ENCODE measurements at places on chromosomes 1 and 21.

DNA sequence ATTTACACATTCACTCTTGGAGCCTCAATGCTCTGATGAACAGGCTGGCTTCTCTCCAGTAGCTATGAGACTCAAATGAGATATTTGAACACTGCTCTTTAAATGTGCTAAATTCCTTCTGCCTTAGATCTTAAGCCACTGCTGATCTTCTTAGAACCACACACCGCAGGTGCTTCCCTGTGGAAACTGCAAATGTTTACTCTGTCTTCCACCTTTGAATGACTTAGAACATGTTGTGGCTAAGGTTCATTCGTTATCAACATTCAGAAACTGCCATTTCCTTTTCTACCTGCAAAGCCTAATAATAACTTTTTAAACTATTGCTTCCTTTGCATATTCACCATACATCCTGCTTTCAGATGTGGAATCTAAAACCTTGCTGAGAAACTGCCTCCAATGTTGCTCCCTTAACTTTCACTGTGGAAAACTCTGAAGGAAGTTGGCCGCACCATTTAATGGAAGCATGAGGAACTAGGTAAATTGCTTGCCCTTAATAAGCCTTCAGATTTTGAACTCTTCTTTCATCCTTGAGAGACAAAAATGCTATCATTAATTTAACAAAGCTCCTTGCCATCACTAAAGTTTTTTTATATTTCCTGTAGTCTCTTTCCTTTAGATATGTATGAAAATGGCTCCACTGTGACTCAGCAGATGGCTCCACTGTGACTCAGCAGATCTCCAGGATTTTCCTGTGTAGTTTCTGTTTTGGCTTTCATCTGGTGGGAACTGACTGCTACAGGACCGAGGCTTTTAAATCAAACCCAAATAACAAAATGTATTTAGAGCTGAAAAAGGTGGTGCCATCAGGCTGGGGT, 143.8 kb downstream of the TNFSF18 start:
- DNase-seq: no peak
- no peak overlapping the region for H3K27ac ChIP-seq
- H3K36me3 ChIP-seq: no peaks in the 10 kb centered on the region
- H3K4me1 ChIP-seq: peaks cover 9% of the 10 kb centered on the region
- H3K27me3 ChIP-seq: no peaks in the 10 kb centered on the region
- no peak overlapping the region for H3K4me3 ChIP-seq

DNA sequence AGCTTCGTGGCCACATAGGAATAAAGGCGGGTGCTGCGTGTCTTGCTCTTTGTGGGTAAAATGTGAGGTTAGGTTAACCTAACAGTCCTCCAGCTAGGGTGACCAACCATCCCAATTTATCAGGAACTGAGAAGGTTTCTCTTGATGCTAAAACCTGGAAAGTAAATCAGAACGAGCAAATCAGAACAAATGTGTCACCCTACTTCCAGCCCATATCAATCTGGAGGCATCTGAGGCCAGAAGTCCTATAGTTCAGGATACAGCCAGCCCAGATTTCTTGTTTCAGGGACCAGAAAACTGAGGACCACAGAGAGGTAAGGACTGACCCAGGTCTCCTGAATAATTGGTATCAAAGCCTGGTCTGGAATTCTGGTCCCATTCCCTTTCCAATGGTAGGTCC, 3.1 kb upstream of the IFFO2 start:
- peaks cover 29% of the 10 kb centered on the region for H3K4me1 ChIP-seq
- DNase-seq: no peak
- H3K27me3 ChIP-seq: no peaks in the 10 kb centered on the region
- no peak overlapping the region for H3K27ac ChIP-seq
- no peak overlapping the region for H3K4me3 ChIP-seq

DNA sequence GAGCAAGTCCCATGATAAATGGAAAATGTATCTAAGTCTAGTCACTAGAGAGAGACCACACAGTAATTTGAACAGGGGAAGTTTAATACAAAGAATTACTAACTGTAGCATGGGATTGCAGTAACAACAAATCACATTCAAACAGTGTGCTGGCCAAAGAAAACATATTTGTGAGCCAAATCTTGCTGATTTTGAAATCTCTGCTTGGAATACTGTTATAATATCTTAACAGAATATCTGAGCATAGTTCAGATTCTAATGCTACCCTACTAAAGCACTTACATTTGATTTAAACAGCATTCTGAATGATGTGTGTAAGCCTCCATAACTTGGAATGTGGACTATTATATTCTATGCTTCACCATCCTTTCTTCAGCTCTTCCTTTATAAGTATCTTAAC, 270.0 kb upstream of the BRINP3 start:
- no peak overlapping the region for H3K4me3 ChIP-seq
- H3K4me1 ChIP-seq: no peaks in the 10 kb centered on the region
- no peak for DNase-seq
- H3K36me3 ChIP-seq: no peaks in the 10 kb centered on the region
- H3K27ac ChIP-seq: no peak overlapping the region
- no peaks in the 10 kb centered on the region for H3K27me3 ChIP-seq

- H3K27ac ChIP-seq: no peak overlapping the region
- H3K4me1 ChIP-seq: peaks cover 37% of the 10 kb centered on the region
- no peak for DNase-seq
- H3K4me3 ChIP-seq: no peak overlapping the region
- H3K27me3 ChIP-seq: no peaks in the 10 kb centered on the region
Measured at GRCh38 chr1:20183035-20183434, 2.9 kb upstream of the UBXN10 start.

DNA sequence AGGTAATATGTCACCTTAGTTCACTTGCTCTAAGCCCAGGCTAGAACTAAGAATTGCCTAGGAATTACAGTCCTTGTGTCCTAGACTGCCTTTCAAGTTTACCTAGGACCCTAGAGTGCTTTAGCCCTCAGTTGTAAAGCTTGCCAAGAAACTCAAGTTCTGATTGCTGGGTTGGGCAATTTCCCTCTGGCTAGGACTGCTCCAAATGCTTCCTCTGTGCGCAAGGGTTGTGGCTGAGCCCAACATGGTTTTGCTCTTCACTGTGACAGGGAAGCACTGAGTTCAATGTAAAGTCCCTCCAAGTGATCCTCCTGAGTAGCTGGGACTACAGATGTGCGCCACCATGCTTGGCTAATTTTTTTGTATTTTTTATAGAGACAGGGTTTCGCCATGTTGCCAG, 102.3 kb upstream of the NEK7 start:
- no peak overlapping the region for H3K4me3 ChIP-seq
- no peak overlapping the region for H3K27ac ChIP-seq
- no peak for DNase-seq
- no peaks in the 10 kb centered on the region for H3K36me3 ChIP-seq
- no peaks in the 10 kb centered on the region for H3K27me3 ChIP-seq

DNA sequence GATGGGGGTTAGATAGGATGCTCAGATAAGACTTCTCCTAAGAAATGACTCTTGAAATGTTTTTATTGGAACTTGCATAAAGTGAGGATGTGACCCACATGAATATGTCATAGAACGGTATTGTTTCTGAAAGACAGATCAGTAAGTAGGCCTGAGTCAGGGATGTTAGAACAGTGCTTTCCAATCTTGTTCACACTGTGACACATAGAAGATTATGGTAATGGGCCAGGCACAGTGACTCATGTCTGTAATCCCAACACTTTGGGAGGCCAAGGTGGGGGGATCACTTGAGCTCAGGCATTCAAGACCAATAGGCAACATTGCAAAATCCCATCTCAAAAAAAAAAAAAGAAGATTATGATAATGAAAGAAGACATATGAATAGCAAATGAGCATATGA, 32.9 kb downstream of the FMO4 start:
- no peak for DNase-seq
- H3K27ac ChIP-seq: no peak overlapping the region
- no peak overlapping the region for H3K4me3 ChIP-seq
- H3K27me3 ChIP-seq: no peaks in the 10 kb centered on the region
- no peaks in the 10 kb centered on the region for H3K4me1 ChIP-seq

DNA sequence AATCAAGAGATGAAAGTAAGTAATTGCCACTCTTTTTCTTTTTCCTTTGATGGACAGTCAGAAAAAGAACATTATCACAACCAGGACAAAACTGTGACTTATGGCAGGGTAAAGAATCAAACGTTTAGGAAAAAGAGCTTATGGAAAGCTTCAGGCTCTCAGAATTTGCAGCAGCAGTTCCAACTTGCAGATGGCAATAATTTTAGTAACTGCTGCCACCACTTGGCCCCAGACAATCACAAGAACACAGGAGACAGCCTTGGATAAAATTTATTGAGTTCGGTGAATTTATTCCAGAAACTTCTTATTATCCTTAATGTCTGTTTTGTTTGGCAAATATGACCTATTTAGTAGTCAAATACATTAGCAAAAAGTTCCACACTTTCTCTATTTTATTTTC, 804.4 kb downstream of the BRINP3 start:
- no peak for DNase-seq
- H3K36me3 ChIP-seq: no peaks in the 10 kb centered on the region
- no peak overlapping the region for H3K4me3 ChIP-seq
- H3K27me3 ChIP-seq: no peaks in the 10 kb centered on the region

- DNase-seq: no peak
- peaks cover 11% of the 10 kb centered on the region for H3K4me1 ChIP-seq
- no peak overlapping the region for H3K27ac ChIP-seq
- H3K27me3 ChIP-seq: no peaks in the 10 kb centered on the region
Measured at GRCh38 chr1:18915341-18915740, 13.0 kb upstream of the ALDH4A1 start.

DNA sequence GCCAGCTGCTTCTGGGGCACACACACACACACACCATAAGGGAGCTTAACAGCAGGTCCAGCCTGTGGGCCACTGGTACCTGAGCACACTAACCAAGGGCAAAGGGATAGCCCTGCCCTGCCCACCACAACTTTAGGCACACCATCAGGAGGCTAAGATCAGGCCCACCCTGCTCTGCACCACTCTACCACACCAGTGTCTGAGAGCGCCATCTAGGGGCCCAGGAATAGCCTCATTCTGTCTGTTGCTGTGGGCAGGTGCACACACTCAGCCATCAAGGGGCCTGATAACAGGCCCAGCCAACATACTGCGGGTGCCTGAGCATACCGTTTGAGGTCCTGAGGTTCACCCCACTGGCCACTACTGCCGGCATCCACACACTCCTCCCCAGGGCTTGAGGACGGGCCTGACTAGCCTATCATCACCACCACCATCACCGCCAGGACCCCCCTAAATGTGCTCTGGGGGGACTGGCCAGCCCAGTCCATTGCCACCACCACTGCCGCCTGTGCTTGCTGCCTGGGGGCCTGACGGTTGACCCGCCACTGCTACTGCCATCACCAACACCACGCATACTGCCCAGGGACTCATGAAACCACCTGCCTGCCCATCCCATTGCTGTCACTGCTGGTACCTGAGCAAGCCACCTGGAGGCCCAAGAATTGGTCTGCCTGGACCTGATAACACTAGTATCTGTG, 31.3 kb downstream of the NSL1 start:
- DNase-seq: no peak
- no peak overlapping the region for H3K27ac ChIP-seq
- H3K36me3 ChIP-seq: peaks cover 6% of the 10 kb centered on the region
- H3K27me3 ChIP-seq: no peaks in the 10 kb centered on the region
- peaks cover 9% of the 10 kb centered on the region for H3K4me1 ChIP-seq

- DNase-seq: no peak
- H3K4me3 ChIP-seq: no peak overlapping the region
- H3K27me3 ChIP-seq: no peaks in the 10 kb centered on the region
Measured at GRCh38 chr1:145799806-145800205, 24.1 kb downstream of the RNF115 start.

- H3K4me3 ChIP-seq: no peak overlapping the region
- DNase-seq: no peak
- no peaks in the 10 kb centered on the region for H3K4me1 ChIP-seq
- H3K27ac ChIP-seq: no peak overlapping the region
- no peaks in the 10 kb centered on the region for H3K36me3 ChIP-seq
- peaks cover 4% of the 10 kb centered on the region for H3K27me3 ChIP-seq
Measured at GRCh38 chr1:201191653-201192260, 1.1 kb downstream of the IGFN1 start.

DNA sequence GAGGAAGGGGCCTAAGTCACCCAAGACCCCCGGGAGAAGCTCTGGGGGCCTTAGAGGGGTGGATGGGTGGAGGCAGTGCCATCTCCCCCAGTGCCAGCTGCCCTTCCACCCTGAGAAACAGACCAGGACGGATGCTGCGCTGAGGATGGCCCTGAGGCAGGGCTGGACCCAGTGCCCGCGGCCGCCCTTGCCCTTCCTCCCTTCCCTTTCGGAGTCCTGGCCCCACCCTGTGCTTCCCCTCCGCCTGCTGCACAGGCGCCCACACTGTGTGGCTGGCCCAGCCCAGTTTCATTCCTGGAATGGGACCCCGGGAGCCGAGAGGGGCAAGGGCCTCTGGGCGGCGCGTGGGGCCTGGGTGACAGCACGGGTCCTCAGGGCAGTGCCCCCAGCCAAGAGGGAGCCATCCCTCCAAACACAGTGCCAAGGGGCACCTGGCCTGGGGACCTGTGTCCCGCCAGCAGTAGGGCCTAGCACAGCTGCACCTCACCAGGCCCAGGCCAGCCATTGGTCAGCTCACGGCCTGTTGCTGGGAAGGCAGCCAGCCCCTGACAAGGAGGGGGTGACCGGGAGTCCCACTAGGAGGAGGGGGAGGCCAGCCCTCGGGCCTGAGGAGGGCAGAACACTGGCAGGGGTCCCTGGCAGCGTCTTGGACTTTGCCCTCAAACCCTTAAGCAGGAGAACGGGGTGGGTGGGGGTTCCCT, 13.4 kb upstream of the SKI start:
- no peak overlapping the region for H3K4me3 ChIP-seq
- H3K27me3 ChIP-seq: no peaks in the 10 kb centered on the region
- H3K36me3 ChIP-seq: no peaks in the 10 kb centered on the region
- H3K27ac ChIP-seq: no peak overlapping the region

DNA sequence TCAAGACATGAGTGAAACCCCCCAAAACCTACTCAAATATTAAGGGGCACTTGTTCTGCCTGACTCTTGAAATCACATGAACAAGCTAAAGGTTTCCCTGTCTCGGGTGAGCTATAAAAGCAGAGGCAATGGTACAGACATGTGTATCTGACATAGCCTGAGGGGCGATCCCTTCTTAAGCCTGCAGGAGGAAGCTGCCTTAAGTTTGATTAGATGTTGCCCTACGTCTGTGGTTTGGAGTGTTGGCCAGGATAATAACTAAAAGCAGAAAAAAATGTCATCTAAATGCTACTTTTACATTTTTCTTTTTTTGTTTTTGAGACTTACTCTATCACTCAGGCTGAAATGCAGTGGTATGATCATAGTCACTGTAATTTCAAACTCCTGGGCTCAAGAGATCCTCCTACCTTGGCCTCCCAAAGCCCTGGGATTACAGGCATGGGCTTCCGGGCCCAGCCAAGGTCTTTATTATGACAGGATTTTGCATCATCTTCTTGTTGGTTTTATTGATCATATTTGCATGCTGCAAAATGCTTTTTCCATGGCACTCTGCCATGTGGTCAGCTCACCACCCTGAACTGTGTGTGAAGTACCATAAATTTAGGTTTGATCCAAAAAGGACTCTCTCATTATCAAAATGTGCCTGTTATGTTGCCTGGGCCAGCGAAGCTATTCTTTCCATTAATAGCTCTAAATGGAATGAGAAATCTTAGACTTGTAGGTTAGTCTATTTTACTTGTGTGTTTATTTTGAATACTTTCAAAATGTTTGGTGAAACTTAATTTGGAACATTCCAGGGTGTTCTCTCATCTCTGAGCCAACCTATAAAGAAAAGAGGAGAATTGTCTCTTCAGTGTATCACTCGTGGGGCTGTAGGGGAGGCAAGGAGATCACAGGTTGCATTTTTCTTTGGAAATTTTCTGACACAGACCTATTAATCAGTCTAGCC, 15.0 kb upstream of the HMGN1 start:
- H3K27me3 ChIP-seq: no peaks in the 10 kb centered on the region
- DNase-seq: no peak
- no peaks in the 10 kb centered on the region for H3K4me1 ChIP-seq
- no peaks in the 10 kb centered on the region for H3K36me3 ChIP-seq

- H3K4me1 ChIP-seq: no peaks in the 10 kb centered on the region
- H3K4me3 ChIP-seq: no peak overlapping the region
- no peaks in the 10 kb centered on the region for H3K36me3 ChIP-seq
- H3K27me3 ChIP-seq: no peaks in the 10 kb centered on the region
- no peak for DNase-seq
Measured at GRCh38 chr1:6384962-6385361, 8.6 kb downstream of the ACOT7 start.

Data from CD4-positive, alpha-beta T cell (primary cell).